Esophagus mucosa (tissue), 1 donor: ENCODE measurements at places on chromosomes 5 and 9.
A peak's percentile ranks its signal among the peaks of the same experiment; 100 is the strongest.

DNA sequence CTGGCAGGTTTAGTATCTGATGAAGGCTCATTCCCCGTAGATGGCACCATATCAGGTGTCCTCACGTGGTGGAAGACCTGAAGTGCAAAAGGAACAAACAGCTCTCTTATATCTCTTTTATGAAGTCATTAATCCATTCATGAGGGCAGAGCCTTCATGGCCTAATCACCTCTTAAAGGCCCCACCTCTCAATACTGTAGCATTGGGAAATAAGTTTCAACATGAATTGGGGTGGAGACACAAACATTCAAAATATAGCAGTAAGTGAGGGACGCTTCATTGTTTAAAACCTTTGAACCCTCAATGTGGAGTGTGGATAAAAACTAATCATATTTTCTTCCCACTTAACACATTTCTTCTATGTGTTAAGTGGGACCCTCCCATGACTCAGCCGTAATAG lies 489.4 kb upstream of the WWC1 start:
- peak; percentile 56 for ATAC-seq

DNA sequence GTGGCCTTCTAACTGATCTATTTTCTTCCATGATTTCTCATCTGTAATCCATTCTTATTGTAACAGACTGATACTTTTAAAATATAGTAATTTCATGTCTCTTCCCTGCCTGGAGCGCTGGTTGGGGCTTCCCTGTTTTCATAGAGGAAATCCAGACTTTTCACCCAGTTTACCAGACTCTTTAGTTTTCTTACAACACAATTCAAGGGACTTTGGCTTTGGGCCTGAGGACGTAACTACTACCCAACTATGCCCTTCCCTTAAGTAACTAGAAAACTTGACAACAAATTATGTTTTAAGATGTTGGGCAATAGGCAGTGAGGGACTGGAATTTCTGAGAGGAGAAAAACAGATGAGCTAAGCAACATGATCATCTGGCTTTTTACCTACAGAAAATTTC lies 289.6 kb downstream of the FGF10 start:
- no peak for ATAC-seq

GRCh38 chr9:107226421-107226820 lies 56.7 kb upstream of the RAD23B start:
- no peak for ATAC-seq

DNA sequence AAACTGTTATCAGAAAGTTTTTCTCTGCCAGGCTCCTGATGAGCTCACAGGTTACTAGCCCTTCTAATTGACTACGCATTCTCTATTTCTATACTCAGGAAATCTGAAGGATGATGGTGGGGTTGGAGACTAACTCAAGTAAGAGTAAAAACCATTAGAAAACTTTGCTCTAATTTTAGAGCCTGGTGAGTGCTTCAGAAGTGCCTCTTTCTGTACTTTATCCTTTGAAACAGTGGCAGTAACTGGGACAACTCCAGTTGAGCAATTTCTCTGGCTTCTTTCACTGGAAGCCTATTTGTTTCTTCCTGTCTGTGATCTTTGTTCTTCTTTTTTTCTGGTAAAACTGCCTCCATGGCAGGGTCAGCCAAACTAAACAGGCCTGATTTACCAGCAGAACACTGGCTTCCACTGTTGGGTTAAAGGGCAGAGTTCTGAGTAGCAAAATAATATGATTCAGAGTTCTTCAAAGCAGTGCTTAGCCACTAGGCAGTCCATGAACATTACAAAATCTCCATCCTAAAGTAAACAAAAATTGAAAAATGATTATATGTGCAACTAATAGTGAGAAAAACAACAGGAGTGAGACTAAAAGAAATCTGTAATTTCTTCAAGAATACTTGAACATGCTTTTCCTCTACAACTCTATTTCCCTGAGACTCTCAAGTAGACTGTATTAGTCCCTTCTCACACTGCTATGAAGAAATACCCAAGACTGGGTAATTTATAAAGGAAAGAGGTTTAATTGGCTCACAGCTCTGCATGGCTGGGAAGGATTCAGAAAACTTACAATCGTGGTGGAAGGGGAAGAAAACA lies 79.8 kb downstream of the MROH2B start:
- peak; percentile 62 for ATAC-seq

DNA sequence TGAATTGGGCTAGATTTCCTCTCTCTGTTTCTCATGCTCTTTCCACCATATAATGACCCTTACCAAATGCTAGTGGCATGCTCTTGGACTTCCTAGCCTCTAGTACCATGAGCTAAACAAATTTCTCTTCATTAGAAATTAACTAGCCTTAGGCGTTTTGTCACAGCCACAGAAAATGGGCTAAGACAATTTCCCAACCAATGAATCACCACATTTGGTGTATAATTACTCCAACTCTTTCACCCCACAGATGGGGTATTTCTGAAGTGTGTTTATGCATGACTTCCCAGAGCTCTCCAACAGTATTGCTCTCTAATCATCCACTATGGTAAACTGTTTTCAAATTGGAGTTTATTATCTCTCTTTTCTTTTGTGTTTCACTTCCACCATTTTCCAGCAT lies 1041.1 kb upstream of the COX7C start:
- ATAC-seq = no peak

GRCh38 chr9:2132484-2133082 lies 117.4 kb downstream of the SMARCA2 start:
- no peak for ATAC-seq

DNA sequence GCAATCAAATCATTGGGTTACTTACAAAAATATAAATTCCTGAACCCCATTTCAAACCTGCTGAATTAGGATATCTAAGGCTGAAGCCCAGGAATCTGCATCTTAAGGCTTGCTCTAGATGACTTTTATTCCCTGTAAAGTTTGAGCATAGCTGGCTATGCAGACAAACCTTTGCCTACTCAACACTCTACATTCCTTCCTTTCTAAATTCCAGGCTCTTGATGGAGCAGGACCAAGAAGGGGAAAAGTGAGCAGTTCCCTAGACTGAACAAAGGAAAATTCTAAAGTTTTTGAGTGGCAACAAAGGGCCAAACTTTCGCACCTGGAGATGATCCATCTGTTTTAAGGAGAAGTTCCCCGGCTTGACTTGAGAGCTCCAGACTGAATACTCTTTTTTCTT lies 9.8 kb upstream of the ADRA1B start:
- ATAC-seq = no peak

GRCh38 chr5:138610918-138611677 lies 35.9 kb upstream of the HSPA9 start:
- no peak for ATAC-seq

- no peak for ATAC-seq
Observed at GRCh38 chr5:153654504-153655200, 164.2 kb downstream of the GRIA1 start.

- ATAC-seq = no peak
Observed at GRCh38 chr5:78534148-78534904, 114.2 kb downstream of the LHFPL2 start.

DNA sequence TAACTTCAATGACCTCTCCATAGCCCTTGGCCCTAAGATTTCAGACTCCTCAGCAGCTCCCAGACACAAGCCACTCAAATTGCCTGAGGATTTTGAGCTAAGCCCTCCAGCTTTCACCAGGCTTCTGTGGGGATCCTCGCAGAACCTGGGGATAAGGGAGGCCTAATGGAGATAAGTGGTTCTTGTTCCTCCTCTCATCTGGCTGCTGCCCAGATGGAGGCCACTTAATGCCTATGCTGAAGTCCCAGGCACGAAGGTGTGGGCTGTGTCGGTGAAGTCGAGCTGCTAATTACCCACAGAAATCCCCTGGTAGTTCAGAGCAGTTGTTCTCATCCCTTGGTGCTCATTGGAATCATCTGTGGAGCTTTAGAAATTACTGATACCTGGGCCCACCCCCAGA lies 10.3 kb upstream of the FAT2 start:
- ATAC-seq = no peak

DNA sequence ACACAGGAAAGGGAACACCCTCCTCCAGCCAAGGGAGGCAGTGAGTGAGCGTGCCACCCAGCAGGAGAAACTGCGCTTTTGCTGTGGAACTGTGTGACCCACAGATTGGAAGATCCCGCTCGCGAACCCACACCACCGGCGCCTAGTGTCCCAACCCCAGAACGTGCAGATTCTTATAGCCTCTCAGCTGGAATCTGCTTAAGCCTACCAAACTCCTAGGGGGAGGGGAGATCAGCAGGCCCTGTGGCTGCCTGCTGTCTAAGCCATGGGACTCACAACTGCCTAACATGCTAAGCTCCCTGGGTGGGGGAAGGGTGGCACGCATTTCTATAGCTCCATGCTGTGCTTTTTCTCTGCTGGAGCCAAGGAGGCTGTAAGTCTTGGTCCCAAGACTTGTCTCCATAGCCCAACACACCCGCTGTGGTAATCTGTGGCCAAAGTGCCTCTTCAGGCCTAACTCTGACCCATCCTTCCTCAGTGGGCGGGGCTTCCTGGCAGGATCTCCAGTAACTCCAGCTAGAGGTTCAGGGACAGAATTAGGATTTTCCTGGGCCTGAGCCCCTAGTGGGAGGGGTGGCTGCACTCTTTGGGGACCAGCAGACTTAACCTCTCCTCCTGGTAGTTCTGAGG lies 485.0 kb downstream of the TAF11L14 start:
- no peak for ATAC-seq

- no peak for ATAC-seq
Observed at GRCh38 chr9:117718085-117718484, 13.9 kb downstream of the TLR4 start.

- peak; percentile 64 for ATAC-seq
Observed at GRCh38 chr5:159163027-159163700, 46.2 kb downstream of the RNF145 start.

DNA sequence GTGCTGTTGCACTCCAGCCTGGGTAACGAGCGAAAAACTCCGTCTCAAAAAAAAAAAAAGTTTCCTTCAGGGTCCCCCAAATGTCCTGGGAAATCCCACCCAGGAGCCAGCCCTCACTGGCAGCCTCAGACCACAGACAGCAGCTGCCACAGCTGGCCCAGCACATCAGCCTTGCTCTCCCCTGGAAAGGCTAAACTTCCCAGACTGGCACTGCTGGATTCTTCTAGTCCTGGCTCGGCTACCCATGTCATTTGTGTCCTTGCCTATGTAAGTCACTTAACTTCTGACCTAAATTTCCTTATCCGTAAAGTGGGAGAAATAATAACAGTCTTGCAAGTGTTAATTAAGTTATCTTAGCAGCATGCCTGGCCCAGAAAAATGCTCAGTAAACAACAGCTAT lies 8.6 kb upstream of the PRRC2B start:
- no peak for ATAC-seq

- ATAC-seq = peak; percentile 76
Observed at GRCh38 chr9:106868565-106868964, 5.6 kb downstream of the ZNF462 start.

DNA sequence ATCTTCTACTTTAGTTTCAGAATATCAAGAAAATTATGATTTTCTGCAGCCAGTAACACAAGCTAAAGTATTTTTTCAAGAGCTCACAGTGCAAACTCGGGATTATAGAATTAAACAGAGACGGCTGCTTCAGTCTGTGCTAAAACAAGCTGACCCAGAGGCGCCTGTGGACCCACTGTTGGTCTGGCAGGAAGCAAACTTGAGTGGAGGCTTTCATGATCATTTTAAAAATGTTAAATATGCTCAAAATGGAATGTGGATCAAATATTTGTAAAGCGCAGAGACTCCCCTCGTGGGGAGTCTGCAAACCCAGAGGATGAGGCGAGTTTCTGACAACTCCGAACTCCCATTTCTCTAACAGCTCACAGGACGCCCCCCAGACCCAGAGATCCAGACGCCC lies 13.0 kb downstream of the ROR2 start:
- no peak for ATAC-seq

DNA sequence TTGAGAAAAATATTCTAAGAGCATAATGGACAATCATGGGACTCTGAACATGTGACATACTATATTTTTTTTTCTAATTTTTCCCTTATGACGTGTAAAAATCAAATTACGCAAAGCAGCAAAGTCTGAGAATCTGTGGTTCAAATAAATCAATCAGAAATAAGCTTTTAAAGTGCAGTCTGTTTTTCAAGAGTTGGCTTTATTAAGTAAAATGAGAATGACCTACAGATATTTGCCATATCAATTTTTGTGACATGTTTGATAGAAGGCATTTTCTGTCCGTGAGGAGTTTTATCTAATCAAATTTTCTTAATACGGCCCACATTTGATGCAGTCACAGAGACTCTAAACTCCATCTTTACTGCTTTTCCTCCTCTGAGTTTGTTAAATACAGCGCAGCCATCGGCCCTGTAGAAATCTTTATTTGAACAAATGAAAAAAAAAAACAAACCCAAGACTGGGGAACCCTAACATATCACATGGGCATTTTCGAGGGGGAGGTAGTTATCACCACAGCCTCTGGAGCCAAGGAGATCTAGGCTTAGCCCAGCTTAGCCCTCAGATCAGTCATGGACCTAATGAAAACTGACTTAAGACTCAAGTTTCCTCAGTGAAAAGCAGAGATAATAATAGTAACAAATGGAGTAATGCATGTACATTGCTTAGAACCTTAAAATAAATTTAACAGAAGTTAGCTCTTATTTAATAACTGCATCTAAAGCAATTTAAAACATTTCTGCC lies 263.6 kb upstream of the C9orf72 start:
- ATAC-seq = no peak

GRCh38 chr5:176941951-176942350 lies 42.8 kb upstream of the HK3 start:
- ATAC-seq = no peak

GRCh38 chr5:119426057-119426456 lies 26.2 kb upstream of the HSD17B4 start:
- ATAC-seq = no peak

GRCh38 chr9:7332780-7333179 lies 466.8 kb downstream of the DMAC1 start:
- ATAC-seq = no peak

GRCh38 chr9:135746565-135746964 lies 44.6 kb downstream of the KCNT1 start:
- no peak for ATAC-seq

DNA sequence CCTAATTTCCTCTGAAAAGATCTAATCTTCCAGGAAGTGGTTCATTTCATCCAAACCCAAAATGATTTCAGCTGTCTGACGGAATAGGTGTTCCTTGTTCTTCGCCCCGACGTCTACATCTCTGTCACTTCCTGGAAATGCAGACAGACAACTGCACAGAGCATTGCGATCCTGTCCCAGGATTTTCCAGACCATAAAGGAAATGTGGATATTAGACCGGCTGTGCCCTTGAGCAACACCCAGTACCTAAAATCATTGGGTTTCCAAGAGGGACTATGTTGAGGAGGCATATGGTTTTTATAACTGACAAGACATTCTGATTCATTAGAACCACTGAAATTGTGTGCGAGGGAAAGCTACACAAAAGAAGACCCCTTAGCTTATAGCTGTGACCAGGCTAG lies 74.2 kb downstream of the MSX2 start:
- no peak for ATAC-seq

DNA sequence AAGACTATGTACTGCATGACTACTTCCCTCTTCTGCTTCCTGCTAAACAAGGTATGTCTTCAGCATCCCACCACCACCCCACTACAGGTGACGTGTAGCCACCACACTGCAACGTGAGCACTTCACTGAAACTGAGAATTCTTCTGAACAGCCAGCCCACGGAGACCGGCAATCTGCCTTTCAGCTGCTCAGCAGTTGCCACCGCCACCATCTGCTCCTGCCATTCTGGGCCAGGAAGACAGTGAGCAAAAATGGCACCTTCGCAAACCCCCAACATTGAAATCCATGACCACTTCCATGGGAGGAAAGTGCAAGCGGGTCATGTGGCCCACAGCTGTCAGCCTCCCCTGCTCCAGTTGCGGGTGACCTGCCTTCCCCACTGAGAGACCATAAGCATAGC lies 443.4 kb upstream of the ST8SIA4 start:
- no peak for ATAC-seq

GRCh38 chr9:132948482-132949050 lies 4.2 kb upstream of the TSC1 start:
- no peak for ATAC-seq
